ENCODE measurements at places on chromosomes 5 and 9. TPM values are rescaled to one million over a fixed set of nuclear protein-coding genes. Genes with fewer than 3 reads are reported as not detected.

DNA sequence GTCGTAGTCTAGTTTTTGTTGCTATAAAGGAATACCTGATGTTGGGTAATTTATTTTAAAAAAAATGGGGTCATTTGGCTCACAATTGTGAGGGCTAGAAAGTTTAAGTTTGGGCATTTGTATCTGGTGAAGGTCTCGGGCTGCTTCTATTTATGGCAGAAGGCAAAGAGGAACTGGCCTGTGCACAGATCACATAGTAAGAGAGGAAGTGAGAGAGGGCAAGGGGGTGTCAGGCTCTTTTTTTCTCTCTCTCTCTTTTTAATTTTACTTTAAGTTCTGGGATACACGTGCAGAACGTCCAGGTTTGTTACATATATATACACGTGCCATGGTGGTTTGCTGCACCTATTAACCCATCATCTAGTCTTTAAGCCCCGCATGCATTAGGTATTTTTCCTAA, 453.3 kb downstream of the DIRAS2 start:
- no peak overlapping the region for H3K27ac ChIP-seq
- no peaks in the 10 kb centered on the region for H3K36me3 ChIP-seq
- H3K4me3 ChIP-seq, result no peak overlapping the region
- DNase-seq, result no peak
- H3K4me1 ChIP-seq, result no peaks in the 10 kb centered on the region

DNA sequence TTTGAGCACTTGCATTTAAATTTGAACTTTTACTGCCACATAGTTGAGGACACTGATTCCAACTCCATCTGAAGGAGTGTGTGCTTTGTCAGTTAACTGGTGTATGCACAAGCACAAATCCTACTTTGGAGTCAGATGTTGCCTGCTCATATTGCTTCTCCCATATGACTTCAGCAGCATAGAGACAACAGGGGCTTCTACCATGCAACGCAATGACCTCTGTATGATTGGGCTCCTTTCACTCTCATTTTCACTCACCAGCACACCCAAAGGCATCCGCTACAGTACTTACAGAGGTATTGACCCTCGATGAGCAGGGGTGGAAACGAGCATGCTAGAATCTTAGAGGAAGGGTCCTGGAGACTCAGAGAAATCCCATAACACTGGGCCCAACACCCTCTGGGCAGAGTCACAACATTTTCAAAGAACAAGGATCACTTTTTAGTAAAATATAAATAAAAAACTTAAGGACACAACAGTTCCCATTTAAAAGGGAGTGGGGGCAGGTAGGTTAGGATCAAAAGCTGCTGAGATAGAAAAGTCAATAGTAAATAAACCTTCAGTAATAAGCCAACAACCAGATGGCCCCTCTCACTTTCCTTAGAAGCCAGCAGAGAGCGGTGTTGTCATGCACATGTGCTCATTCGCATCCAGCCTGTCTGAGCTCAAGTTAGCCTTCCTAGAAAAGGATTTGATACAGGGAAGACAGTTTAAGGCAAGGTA, 203.8 kb downstream of the SNCAIP start:
- H3K36me3 ChIP-seq, result no peaks in the 10 kb centered on the region
- no peak overlapping the region for H3K27ac ChIP-seq
- no peak overlapping the region for H3K4me3 ChIP-seq
- DNase-seq, result no peak
- no peaks in the 10 kb centered on the region for H3K27me3 ChIP-seq
- H3K4me1 ChIP-seq, result no peaks in the 10 kb centered on the region

DNA sequence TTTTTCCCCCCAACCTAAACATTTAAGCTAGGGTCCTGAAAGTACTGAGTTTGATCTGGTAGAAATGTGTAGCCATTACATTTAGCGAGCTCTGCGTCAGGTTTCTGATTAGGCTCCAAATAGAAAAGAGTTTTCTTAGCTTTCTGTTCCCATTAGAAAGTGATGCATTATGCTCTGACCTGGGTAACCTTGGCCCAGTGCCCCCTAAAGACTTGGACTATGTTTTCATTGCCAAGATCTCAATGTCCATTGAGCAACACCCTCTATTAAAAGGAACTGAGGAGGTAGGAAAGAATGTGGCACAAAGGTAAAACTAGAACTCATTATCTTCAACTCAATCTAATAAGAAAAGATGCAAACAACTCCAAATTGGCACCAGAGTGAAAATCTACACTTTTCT, 358.9 kb upstream of the PCSK5 start:
- H3K4me3 ChIP-seq, result no peak overlapping the region
- no peaks in the 10 kb centered on the region for H3K4me1 ChIP-seq
- no peak for DNase-seq

GRCh38 chr9:71079451-71079850, 42.0 kb downstream of the TRPM3 start:
- DNase-seq, result no peak
- no peak overlapping the region for H3K27ac ChIP-seq
- no peak overlapping the region for H3K4me3 ChIP-seq

- H3K36me3 ChIP-seq, result no peaks in the 10 kb centered on the region
- no peak overlapping the region for H3K27ac ChIP-seq
- H3K4me1 ChIP-seq, result no peaks in the 10 kb centered on the region
- H3K4me3 ChIP-seq, result no peak overlapping the region
Observed at GRCh38 chr5:90803381-90803780, 244.8 kb downstream of the ADGRV1 start.

The PALM2AKAP2 gene
- 26.2 TPM for total RNA-seq

DNA sequence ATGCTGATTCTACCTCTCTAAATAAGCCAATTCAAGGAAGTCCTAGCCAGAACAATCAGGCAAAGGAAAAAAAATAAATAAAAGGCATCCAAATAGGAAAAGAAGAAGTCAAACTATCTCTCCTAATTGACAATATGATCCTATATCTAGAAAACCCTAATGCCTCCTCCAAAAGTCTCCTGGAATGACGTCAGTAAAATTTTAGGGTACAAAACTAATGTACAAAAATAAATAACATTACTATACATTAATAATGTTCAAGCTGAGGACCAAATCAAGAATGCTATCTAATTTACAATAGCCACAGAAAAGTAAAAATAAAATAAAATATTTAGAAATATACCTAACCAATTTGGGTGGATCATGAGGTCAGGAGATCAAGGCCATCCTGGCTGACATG, 33.8 kb upstream of the C6 start:
- no peak overlapping the region for H3K27ac ChIP-seq
- DNase-seq, result no peak
- no peaks in the 10 kb centered on the region for H3K36me3 ChIP-seq

DNA sequence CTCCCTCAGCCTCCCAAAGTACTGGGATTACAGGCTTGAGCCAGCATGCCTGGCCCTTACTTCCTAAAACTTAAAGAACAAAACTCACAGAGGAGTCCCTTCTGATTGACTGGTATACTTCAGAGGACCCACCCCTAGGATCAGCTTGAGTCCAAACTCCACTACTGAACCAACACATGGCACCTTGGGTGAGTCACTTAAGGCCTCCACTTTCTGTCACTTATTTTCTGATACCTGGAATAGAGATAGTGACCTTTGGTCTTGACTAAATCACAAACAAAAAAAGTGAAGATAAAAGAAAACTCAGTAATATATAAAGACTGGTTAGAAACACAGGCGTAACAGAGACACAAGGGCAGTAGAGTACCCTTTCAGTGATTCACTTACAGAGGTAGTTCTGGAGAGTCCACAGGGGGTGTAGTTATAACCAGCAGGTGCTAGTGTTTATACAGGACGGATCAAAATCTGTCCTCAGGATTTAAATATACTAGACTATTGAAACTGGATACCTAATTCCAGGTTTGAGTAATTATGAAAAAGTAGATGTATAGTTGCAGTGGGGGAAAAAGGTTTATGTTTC, 274.3 kb upstream of the ANKRD55 start:
- H3K27ac ChIP-seq, result no peak overlapping the region
- no peak overlapping the region for H3K4me3 ChIP-seq
- H3K36me3 ChIP-seq, result no peaks in the 10 kb centered on the region
- no peaks in the 10 kb centered on the region for H3K27me3 ChIP-seq
- DNase-seq, result no peak

The TRIM52 gene
- 20.8 TPM for total RNA-seq

GRCh38 chr5:136143312-136143711, 10.7 kb downstream of the SMAD5 start:
- DNase-seq, result no peak
- H3K27me3 ChIP-seq, result no peaks in the 10 kb centered on the region
- H3K27ac ChIP-seq, result no peak overlapping the region
- H3K4me3 ChIP-seq, result no peak overlapping the region
- peaks cover 30% of the 10 kb centered on the region for H3K4me1 ChIP-seq
- H3K36me3 ChIP-seq, result no peaks in the 10 kb centered on the region

DNA sequence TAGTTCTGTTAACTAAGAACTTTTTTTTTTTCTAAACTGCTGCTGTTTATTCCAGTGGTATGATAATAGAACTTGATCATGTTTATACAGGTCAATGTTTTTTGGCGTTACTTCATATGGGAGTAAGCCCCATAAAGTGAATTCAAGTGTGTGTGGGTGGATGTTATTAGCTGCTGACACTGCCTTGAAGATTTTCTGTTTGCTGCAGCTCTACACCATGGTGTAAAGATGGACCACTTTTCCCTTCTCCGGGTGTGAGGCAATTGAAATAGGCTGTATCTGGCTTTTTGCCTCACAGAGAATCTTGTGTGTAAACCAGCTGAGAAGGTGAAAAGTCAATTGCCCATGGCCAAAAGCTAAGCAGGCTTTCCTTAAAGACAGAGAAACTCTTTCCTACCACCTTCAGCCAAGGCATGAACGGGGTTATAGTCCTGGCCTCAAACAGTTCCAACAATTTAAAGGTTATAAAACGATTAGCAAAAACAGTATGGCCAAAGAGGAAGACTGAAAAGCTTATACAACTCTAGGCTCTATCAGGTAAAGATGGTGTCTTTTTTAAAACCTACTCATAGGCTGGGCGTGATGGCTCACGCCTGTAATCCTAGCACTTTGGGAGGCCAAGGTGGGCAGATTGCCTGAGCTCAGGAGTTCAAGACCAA, 33.9 kb upstream of the ABCA1 start:
- H3K27me3 ChIP-seq, result no peaks in the 10 kb centered on the region
- no peak overlapping the region for H3K4me3 ChIP-seq
- no peaks in the 10 kb centered on the region for H3K4me1 ChIP-seq
- no peak for DNase-seq

- H3K27me3 ChIP-seq, result no peaks in the 10 kb centered on the region
- H3K4me3 ChIP-seq, result no peak overlapping the region
- H3K27ac ChIP-seq, result no peak overlapping the region
- no peak for DNase-seq
Observed at GRCh38 chr5:76590027-76590426, 33.2 kb downstream of the F2RL2 start.

GRCh38 chr5:56900858-56901578, 8.4 kb upstream of the SETD9 start:
- H3K27me3 ChIP-seq, result no peaks in the 10 kb centered on the region
- DNase-seq, result no peak
- H3K4me1 ChIP-seq, result no peaks in the 10 kb centered on the region
- H3K4me3 ChIP-seq, result no peak overlapping the region
- H3K27ac ChIP-seq, result no peak overlapping the region
- no peaks in the 10 kb centered on the region for H3K36me3 ChIP-seq
